Keratinocyte (primary cell): ENCODE measurements at places on chromosomes 6 and 20. TPM values are rescaled to one million over a fixed set of nuclear protein-coding genes. Genes with fewer than 3 reads are reported as not detected.

DNA sequence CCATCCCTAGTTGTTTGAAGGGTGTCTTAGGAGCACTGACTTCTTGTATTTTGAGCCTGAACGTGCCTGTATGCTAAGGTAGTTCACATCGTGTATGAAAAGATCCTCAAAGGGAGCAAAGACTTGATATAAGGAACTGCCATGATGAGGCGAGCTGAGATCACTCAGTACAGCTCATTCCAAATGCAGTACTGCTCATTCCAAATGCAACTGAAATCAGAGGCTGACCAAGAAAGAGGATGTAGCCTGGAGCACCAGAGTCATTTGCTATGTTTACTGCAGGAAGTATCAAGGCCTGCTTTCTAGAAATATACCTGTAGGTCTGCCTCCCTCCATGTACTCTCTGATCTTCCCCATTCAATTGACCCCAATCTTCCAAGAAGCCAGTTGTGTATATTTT is 832.2 kb downstream of the EYS start:
- no peaks in the 10 kb centered on the region for H3K27me3 ChIP-seq
- DNase-seq = no peak
- H3K27ac ChIP-seq = no peak overlapping the region
- H3K4me1 ChIP-seq = no peaks in the 10 kb centered on the region

DNA sequence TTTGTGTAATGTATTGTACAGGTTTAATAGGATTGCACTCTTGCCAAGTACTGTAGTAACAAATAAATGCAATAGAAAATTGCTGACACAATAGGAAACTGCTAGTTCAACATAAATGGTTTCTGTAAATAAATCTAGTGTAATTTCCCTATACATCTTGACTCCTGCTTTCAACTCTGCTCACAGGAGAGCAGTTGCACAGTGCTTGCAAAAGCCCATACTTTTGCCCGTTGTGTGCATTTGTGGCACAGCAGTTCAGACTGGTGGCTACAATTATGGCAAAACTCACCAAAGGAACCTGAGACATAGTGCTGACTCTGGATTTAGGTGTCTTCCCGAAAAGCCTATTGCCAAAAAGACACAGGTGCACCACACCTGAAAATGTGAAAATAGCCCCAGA is 953.3 kb upstream of the SLC35B3 start:
- H3K4me1 ChIP-seq = no peaks in the 10 kb centered on the region
- no peak overlapping the region for H3K27ac ChIP-seq
- no peak for DNase-seq
- no peaks in the 10 kb centered on the region for H3K27me3 ChIP-seq

- H3K27me3 ChIP-seq = no peaks in the 10 kb centered on the region
- H3K27ac ChIP-seq = no peak overlapping the region
- DNase-seq = no peak
- no peaks in the 10 kb centered on the region for H3K36me3 ChIP-seq
- peaks cover 3% of the 10 kb centered on the region for H3K4me1 ChIP-seq
Observed at GRCh38 chr6:11592294-11592906, 54.9 kb downstream of the TMEM170B start.

GRCh38 chr6:119322034-119322433 is 27.5 kb downstream of the MAN1A1 start:
- no peak overlapping the region for H3K4me3 ChIP-seq
- no peaks in the 10 kb centered on the region for H3K36me3 ChIP-seq
- no peak for DNase-seq
- no peaks in the 10 kb centered on the region for H3K27me3 ChIP-seq
- H3K27ac ChIP-seq = no peak overlapping the region
- H3K4me1 ChIP-seq = peaks cover 13% of the 10 kb centered on the region

DNA sequence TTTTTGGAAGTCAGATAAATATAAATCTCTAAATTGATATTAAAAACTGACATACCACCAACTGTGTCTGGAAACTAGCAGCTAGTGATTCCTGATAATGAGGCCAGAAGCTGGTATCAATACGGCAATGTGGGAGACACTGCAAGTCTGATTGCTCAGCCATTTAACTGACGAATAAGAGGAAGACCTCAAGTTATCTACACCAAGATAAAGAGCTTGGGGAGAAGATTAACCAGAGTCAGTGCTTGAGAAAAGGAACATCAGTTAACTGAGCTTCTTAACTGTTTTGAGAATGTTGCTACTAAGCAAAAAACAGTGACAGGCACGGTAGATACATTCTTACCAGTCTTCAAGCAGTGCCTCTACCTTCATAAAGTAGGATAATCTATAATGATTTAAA is 140.4 kb upstream of the TENT5A start:
- no peak overlapping the region for H3K27ac ChIP-seq
- DNase-seq = no peak
- H3K4me1 ChIP-seq = no peaks in the 10 kb centered on the region

GCNT2 gene
- polyA plus RNA-seq = 5.6 to 9.3 TPM (median 7.3 TPM) in 3 replicates

DNA sequence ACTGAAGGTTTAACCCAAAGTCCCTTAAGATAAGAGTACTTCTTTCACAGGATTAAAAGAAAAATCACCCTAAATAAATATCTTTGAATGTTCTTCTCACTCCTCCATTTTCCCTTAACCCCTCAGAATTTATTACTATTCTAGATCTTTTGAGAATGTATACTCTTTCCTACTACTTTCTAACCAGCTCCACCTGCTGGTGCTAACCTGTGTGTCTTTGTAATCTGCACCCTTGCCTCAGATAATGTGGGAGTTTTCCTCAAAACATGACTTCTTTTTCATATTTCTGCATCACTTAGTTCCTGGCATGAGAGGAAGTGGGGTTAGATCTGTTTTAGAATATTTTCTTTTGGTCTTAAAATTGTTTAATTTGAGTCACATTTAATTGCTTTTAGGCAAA is 394.2 kb downstream of the BMP2 start:
- no peak overlapping the region for H3K4me3 ChIP-seq
- H3K36me3 ChIP-seq = no peaks in the 10 kb centered on the region
- no peak for DNase-seq
- peaks cover 3% of the 10 kb centered on the region for H3K4me1 ChIP-seq

MLN gene
- polyA plus RNA-seq = not detected in 3 replicates

DNA sequence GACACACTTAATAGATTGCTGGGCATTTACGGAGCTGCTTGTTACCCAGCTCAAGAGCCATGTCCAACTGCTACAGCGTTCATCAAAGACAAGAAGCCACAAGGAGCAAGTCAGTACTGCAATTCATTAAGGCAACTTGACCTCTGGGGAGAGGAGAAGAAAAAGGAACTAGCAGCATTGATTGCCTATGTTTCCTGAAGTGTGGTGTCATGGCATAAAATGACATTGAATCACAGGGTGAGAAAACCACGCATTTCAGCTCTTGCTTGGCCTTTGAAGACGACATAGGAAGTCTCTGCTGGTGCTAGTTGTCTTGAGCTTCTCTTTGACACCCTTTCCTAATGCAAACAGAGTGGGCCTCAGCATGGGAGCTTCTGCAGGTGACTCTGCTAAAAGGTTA is 139.1 kb downstream of the CDH26 start:
- H3K36me3 ChIP-seq = no peaks in the 10 kb centered on the region
- no peaks in the 10 kb centered on the region for H3K4me1 ChIP-seq
- peaks cover 26% of the 10 kb centered on the region for H3K27me3 ChIP-seq
- H3K4me3 ChIP-seq = no peak overlapping the region

LRRC1 gene
- 16.2 to 19.7 TPM (median 18.5 TPM) in 3 replicates for polyA plus RNA-seq

- H3K36me3 ChIP-seq = no peaks in the 10 kb centered on the region
- no peak for DNase-seq
- no peak overlapping the region for H3K27ac ChIP-seq
- no peak overlapping the region for H3K4me3 ChIP-seq
- H3K4me1 ChIP-seq = peaks cover 18% of the 10 kb centered on the region
Observed at GRCh38 chr6:27888566-27888965, 23.6 kb downstream of the OR2B2 start.

HLA-DRA gene
- 0.21 to 2.4 TPM in 2 of 3 replicates, not detected in the other for polyA plus RNA-seq

DNA sequence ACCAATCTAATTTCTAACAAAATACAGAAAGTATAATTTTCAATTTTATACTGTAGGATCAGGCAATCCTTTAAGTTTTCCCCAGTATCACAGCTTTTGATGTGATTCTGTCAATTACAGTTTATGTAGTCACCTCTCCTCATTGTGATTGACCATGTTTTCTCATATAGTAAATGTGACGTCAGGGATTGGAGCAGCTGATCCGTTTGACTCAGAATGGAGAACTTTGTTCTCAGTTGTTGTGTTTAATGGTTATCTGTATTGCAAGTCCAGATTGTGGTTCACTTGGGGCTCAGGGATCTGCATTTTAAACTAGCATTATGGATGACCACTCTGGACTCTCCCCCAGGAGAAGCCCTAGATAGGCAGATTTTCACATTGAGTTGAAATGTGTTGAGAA is 90.6 kb downstream of the DNAH8 start:
- H3K36me3 ChIP-seq = no peaks in the 10 kb centered on the region
- no peaks in the 10 kb centered on the region for H3K4me1 ChIP-seq
- DNase-seq = no peak
- no peak overlapping the region for H3K4me3 ChIP-seq
- no peaks in the 10 kb centered on the region for H3K27me3 ChIP-seq

TMEM244 gene
- 0.12 TPM in 1 of 3 replicates, not detected in the others for polyA plus RNA-seq

LHFPL5 gene
- not detected in 3 replicates for polyA plus RNA-seq

DNA sequence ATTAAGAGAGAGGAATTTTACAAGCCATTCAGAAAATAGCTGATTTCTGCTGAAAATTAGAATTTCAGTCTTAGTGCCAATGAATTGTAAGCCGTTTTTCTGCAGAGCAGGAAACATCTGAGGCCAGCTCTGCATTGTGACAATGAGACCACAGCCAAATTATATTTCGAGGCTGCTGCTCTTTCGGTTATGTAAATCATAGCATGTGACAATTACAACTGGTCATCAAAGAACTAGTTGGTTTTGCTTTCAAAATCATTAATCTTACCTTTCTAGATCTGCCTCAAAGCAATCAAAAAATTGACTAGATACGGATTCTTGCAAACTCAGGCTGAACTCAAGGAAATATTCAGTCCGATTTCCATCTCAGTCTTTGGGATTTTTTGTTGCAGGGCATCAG is 33.4 kb upstream of the INSM1 start:
- H3K36me3 ChIP-seq = no peaks in the 10 kb centered on the region
- H3K4me3 ChIP-seq = no peak overlapping the region
- no peak overlapping the region for H3K27ac ChIP-seq
- no peaks in the 10 kb centered on the region for H3K27me3 ChIP-seq
- DNase-seq = no peak

DNA sequence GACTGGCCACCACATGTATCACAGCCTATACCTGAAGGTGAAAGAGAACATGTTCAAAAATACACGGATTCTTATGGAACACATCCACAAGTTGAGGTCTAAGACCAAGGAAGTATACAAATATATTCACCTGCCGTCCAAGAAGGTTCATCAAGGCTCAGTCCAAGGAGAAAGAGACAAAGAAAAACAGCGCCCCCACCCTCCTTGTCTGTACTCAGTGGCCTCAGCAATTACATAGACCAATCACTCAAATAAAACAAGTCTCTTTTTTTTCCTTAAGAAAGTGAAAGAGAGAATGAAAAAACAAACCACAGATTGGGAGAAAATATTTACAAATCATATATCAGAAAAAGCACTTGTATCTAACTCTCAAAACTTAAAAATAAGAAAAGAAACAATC is 19.5 kb downstream of the CPXM1 start:
- H3K4me1 ChIP-seq = no peaks in the 10 kb centered on the region
- H3K27ac ChIP-seq = no peak overlapping the region
- H3K27me3 ChIP-seq = no peaks in the 10 kb centered on the region
- DNase-seq = no peak
- H3K36me3 ChIP-seq = no peaks in the 10 kb centered on the region
- no peak overlapping the region for H3K4me3 ChIP-seq

LST1 gene
- 0.18 TPM in 1 of 3 replicates, not detected in the others for polyA plus RNA-seq

PACRG gene
- polyA plus RNA-seq = 0.11 to 0.61 TPM (median 0.31 TPM) in 3 replicates

DNA sequence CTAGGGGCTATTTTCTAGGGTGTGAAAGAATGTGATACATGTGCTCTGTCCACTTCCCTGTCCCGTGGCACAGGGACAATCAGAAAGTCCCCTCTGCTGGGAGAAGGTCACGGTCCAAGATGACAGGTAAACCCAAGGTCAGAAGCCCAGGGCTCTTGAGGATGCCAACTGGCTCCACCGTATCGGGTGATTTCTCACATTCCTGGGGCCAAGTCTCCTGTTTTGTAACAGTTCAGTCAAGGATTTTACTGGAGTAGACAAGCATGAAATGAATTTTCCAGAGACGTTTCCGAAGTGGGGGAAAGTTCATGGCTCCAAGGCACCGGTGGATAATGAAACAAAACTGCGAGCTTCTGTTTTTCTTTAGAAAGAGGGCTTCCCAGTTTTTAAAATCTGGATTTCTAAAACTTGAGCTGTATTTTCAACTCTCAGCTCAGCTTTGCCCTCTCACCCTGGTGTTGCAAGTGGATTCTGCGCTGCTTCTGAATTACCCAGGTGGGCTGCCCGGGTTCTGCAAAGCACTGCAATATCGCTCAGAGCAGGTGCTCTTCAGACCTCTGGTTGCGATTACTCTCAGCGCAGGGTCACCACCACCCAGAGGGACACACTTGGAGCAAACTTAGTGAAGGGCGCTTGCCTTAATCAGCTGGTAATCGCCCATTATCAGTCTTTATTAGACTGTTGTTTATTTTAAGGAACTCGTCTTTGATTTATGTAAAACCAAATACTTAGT is 64.4 kb upstream of the TMEM170B start:
- H3K27me3 ChIP-seq = peaks cover 4% of the 10 kb centered on the region
- H3K4me1 ChIP-seq = no peaks in the 10 kb centered on the region
- no peak overlapping the region for H3K4me3 ChIP-seq
- DNase-seq = no peak
- no peak overlapping the region for H3K27ac ChIP-seq

GRCh38 chr20:41592516-41593216 is 25.5 kb downstream of the CHD6 start:
- no peak overlapping the region for H3K27ac ChIP-seq
- H3K36me3 ChIP-seq = no peaks in the 10 kb centered on the region
- no peaks in the 10 kb centered on the region for H3K27me3 ChIP-seq
- peaks cover 7% of the 10 kb centered on the region for H3K4me1 ChIP-seq

- H3K27ac ChIP-seq = no peak overlapping the region
- no peaks in the 10 kb centered on the region for H3K36me3 ChIP-seq
- H3K27me3 ChIP-seq = no peaks in the 10 kb centered on the region
Observed at GRCh38 chr20:757506-757905, 10.8 kb downstream of the SLC52A3 start.

DNA sequence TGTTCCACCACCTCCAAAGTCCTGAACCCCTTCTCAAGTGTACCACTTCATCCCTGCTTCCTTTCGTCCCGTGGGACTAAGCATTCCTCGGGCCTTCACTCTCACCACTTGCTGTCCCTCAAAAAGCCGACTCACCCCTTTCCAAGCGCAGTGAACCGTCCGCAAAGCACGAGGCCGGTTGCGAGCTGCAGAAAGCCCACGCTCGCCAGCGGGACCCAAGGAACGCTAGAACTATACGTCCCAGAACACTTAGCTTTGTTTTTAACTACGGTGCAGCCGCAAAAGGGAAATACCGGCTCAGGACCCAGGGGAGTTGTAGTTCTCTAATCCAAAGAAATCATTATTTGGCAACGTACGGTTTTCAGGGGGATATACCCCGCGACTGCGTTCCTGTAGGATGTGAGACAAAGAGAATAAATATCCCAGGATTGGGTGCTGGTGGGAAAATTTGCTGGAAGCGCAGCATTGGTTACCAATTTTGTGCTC is 416 bp upstream of the POLR1H start:
- H3K36me3 ChIP-seq = no peaks in the 10 kb centered on the region
- DNase-seq = no peak

GINS1 gene
- polyA plus RNA-seq = 3.3 to 12.5 TPM (median 9.0 TPM) in 3 replicates

GRCh38 chr20:62805155-62805710 is 598 bp downstream of the OGFR start:
- peaks cover 25% of the 10 kb centered on the region for H3K36me3 ChIP-seq
- DNase-seq = no peak
- peak overlapping the region; percentile 69 for H3K4me3 ChIP-seq
- H3K27me3 ChIP-seq = no peaks in the 10 kb centered on the region
- H3K4me1 ChIP-seq = peaks cover 12% of the 10 kb centered on the region

GRCh38 chr6:80607811-80608391 is 501.4 kb downstream of the BCKDHB start:
- H3K4me3 ChIP-seq = no peak overlapping the region
- H3K27me3 ChIP-seq = no peaks in the 10 kb centered on the region
- no peak for DNase-seq
